PC-9 (cell line): ENCODE measurements at places on chromosomes 16 and 17. TPM values are rescaled to one million over a fixed set of nuclear protein-coding genes. Genes with fewer than 3 reads are reported as not detected.
A peak's percentile ranks its signal among the peaks of the same experiment; 100 is the strongest.

- H3K27me3 ChIP-seq, result peaks cover 100% of the 10 kb centered on the region
- H3K27ac ChIP-seq, result no peak overlapping the region
- no peaks in the 10 kb centered on the region for H3K4me1 ChIP-seq
- no peak for DNase-seq
- H3K36me3 ChIP-seq, result no peaks in the 10 kb centered on the region
Observed at GRCh38 chr16:87534030-87534653, 41.3 kb upstream of the ZCCHC14 start.

DNA sequence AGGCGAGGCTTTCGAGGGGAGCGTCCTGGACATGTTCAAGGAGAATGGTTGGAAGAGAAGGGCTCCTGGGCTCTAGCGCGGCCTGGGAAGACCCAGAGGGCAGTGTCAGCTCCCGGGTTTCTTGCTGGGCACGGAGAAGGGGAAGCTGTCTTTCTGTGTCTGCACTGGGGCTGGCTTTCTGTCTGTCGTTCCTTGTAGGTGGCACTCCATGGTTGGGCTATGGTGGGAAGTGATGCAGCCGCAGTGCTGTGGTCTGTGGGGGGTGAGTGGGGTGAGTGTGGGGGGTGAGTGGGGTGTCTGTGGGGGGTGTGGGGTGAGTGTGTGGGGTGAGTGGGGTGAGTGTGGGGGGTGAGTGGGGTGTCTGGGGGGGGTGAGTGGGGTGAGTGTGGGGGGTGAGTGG lies 13.7 kb downstream of the RNF213 start:
- no peaks in the 10 kb centered on the region for H3K36me3 ChIP-seq
- H3K4me1 ChIP-seq, result no peaks in the 10 kb centered on the region
- no peak for DNase-seq
- H3K27ac ChIP-seq, result no peak overlapping the region

- H3K4me1 ChIP-seq, result peaks cover 24% of the 10 kb centered on the region
- peak overlapping the region; percentile 82; the same call in 1 of the 2 replicates for H3K4me3 ChIP-seq
- no peaks in the 10 kb centered on the region for H3K36me3 ChIP-seq
- H3K27me3 ChIP-seq, result no peaks in the 10 kb centered on the region
Observed at GRCh38 chr17:7838090-7839075, 4.4 kb downstream of the KDM6B start.

GRCh38 chr16:85238233-85238647 lies 126.0 kb upstream of the CIBAR2 start:
- H3K4me1 ChIP-seq, result no peaks in the 10 kb centered on the region
- no peak overlapping the region for H3K27ac ChIP-seq
- DNase-seq, result no peak
- H3K4me3 ChIP-seq, result no peak overlapping the region
- no peaks in the 10 kb centered on the region for H3K27me3 ChIP-seq
- no peaks in the 10 kb centered on the region for H3K36me3 ChIP-seq

GRCh38 chr16:68948230-68948910 lies 105.0 kb downstream of the TANGO6 start:
- H3K36me3 ChIP-seq, result peaks cover 9% of the 10 kb centered on the region; the same call in 1 of the 2 replicates
- no peak overlapping the region for H3K4me3 ChIP-seq
- H3K4me1 ChIP-seq, result peaks cover 26% of the 10 kb centered on the region
- no peak for DNase-seq
- H3K27me3 ChIP-seq, result no peaks in the 10 kb centered on the region

DNA sequence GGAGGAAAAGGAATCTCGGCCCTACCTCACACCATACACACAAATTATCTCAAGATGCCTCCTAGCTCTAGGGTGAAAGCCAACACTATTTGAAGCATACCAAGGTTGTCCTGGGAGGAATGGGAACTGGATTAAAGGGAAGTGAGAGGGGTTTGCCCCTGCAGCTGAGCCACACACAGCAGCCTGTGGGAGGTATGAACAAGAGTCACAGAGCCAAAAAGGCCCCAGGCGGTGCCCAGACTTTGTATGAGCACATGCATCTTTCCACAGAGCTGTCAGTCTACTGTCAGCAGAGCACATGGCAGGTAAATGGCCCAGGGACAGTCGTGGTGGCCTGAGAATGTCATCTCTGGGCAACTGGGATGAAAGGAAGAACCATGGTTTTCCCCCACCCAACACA lies 31.0 kb upstream of the RCVRN start:
- H3K4me1 ChIP-seq, result no peaks in the 10 kb centered on the region

DNA sequence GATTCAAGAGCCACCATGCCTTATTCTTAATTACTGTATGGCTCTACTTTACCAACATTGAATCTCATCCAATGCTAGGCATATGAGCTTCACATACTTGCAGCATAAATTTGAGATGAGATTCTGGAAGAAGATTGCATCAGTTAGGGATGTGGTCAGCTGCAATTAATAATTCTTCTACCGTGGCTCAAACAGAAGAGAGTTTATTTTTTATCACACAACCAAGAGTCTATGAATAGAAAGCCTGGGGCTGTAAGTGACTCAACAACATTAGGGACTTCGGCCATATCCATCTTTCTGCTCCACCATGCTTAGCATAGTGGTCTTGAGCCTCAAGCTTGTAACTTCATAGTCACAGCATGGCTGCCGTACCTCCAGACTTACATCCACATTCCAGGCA lies 179.4 kb upstream of the IRX6 start:
- no peaks in the 10 kb centered on the region for H3K27me3 ChIP-seq
- no peak overlapping the region for H3K4me3 ChIP-seq
- no peak overlapping the region for H3K27ac ChIP-seq
- no peak for DNase-seq
- H3K4me1 ChIP-seq, result no peaks in the 10 kb centered on the region

- no peak overlapping the region for H3K4me3 ChIP-seq
- H3K27me3 ChIP-seq, result no peaks in the 10 kb centered on the region
- no peak overlapping the region for H3K27ac ChIP-seq
- no peaks in the 10 kb centered on the region for H3K36me3 ChIP-seq
Observed at GRCh38 chr16:4325253-4325758, 9.4 kb downstream of the GLIS2 start.

GRCh38 chr17:72135546-72136325 lies 14.9 kb downstream of the SOX9 start:
- no peak for DNase-seq
- no peaks in the 10 kb centered on the region for H3K36me3 ChIP-seq
- no peaks in the 10 kb centered on the region for H3K27me3 ChIP-seq
- H3K4me1 ChIP-seq, result peaks cover 47% of the 10 kb centered on the region
- no peak overlapping the region for H3K27ac ChIP-seq
- no peak overlapping the region for H3K4me3 ChIP-seq

- H3K36me3 ChIP-seq, result no peaks in the 10 kb centered on the region
- H3K27ac ChIP-seq, result no peak overlapping the region
- H3K4me1 ChIP-seq, result peaks cover 45% of the 10 kb centered on the region
Observed at GRCh38 chr16:50268352-50268751, 2.0 kb downstream of the ADCY7 start.

GRCh38 chr16:88005181-88005581 lies 53.9 kb downstream of the BANP start:
- H3K4me1 ChIP-seq, result no peaks in the 10 kb centered on the region
- no peaks in the 10 kb centered on the region for H3K36me3 ChIP-seq
- no peak for DNase-seq
- H3K27ac ChIP-seq, result no peak overlapping the region
- H3K4me3 ChIP-seq, result no peak overlapping the region

DNA sequence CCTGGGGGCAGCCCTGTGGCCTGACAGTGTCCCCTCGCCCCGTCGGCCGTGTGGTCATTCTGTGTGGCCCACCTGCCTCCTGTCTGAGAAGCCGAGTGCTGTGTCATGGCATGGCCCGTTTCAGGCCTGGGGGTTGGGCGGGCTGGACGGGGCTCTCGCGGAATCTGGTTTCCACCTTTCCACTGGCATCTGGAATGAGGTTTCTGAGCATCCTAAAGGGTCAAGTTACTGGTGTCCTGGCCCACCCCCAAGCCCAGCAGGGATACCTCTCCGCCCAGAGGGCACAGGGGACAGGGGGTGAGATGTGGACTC lies 7.8 kb downstream of the DBNDD1 start:
- H3K36me3 ChIP-seq, result no peaks in the 10 kb centered on the region
- no peak overlapping the region for H3K27ac ChIP-seq
- H3K4me1 ChIP-seq, result no peaks in the 10 kb centered on the region
- no peak overlapping the region for H3K4me3 ChIP-seq

- no peak overlapping the region for H3K27ac ChIP-seq
- H3K36me3 ChIP-seq, result no peaks in the 10 kb centered on the region
- H3K27me3 ChIP-seq, result no peaks in the 10 kb centered on the region
Observed at GRCh38 chr17:82662711-82663261, 14.5 kb upstream of the WDR45B start.

The NRN1L gene
- 1.3 TPM in 1 of 2 replicates, not detected in the other for total RNA-seq

DNA sequence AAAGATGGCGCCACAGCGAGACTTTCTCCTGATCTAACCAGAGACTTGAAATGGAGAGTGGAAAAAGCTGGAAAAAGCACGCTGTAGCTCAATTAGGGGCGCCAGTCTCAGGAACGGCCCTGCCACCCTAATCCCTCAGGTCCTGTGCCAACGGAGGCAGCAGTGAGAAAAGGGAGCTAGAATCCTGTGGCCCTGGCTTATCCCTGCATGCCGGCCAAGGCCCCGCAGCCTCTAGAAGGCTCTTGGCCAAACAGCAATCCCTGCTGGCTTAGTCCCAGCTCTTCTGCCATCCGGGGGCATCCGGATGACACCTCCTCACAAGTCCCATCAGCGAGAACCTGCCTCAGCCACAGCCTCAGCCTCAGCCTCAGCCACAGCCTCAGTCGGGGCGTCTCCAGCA lies 69.8 kb downstream of the MRM3 start:
- H3K4me3 ChIP-seq, result no peak overlapping the region
- no peaks in the 10 kb centered on the region for H3K27me3 ChIP-seq
- H3K4me1 ChIP-seq, result no peaks in the 10 kb centered on the region
- DNase-seq, result no peak
- no peaks in the 10 kb centered on the region for H3K36me3 ChIP-seq
- no peak overlapping the region for H3K27ac ChIP-seq

DNA sequence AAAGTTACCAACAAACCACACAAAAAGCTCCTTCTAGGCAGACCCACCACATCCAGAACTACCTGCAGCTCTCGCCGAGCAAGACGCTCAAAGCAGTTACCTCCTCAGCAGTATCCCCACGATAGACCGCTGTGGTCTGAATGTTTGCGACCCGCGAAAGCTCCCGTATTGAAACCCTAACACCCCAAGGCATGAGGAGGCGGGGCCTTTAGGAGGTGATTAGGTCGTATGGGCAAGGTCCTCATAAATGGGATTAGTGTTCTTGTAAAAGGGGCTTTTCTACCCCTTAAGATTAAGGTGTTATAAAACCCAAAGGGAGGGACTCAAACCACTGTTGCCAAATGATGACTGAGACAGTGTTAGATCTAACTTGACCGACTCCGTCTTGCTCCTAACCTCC lies 19.0 kb upstream of the RPH3AL start:
- no peak for DNase-seq
- H3K27me3 ChIP-seq, result no peaks in the 10 kb centered on the region
- H3K4me1 ChIP-seq, result no peaks in the 10 kb centered on the region
- H3K36me3 ChIP-seq, result no peaks in the 10 kb centered on the region
- no peak overlapping the region for H3K27ac ChIP-seq

DNA sequence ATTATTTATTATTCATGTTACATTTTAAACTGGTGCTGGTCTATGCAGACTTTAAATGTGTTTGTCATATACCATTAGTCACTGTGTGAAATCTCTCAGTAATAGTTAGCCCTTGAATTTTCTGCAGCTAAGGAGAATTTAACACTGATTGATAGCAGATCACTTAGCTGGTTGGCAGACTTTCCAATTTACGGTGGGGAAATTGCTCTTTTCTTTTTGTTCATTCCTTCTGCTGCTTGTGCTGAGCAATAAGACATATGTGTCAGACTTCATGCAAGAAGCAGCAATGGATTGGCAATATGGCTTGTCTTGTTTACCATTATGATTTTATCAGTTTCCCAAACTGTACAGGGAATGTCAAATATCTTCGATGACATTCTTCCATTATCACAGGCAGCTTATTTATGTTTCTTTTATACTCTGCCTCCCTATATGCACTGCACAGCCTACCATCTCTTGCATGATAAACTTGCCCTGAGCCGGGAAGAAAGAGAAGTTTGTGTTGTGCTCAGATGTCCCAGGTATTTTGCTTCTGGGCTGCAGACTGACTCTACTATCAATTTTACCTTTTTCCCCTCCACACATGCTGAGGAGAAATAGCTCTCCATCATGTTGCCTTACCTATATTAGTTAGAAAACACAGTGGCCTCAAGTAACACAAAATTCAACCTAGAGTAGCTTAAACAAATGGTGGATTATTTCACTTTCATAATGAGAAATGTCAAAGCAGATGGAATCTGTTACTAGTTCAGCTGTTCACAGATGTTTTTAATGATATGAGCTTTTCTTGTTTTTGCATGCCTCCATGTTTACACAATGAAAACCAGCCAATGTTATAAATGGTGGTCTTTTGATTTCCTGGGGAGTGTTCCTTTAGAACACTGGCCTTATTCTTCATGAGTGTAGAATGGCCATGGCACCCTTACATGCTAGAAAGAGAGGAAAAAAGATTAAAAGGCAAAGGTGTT lies 968.1 kb upstream of the GOT2 start:
- no peaks in the 10 kb centered on the region for H3K27me3 ChIP-seq
- H3K27ac ChIP-seq, result no peak overlapping the region

GRCh38 chr16:19140396-19140795 lies 26.6 kb downstream of the ITPRIPL2 start:
- no peak overlapping the region for H3K27ac ChIP-seq
- no peak for DNase-seq
- H3K36me3 ChIP-seq, result no peaks in the 10 kb centered on the region
- H3K27me3 ChIP-seq, result no peaks in the 10 kb centered on the region

- DNase-seq, result no peak
- H3K36me3 ChIP-seq, result no peaks in the 10 kb centered on the region
- H3K27me3 ChIP-seq, result no peaks in the 10 kb centered on the region
- H3K4me1 ChIP-seq, result no peaks in the 10 kb centered on the region
Observed at GRCh38 chr16:59684911-59685310, 950.8 kb upstream of the GOT2 start.

- H3K4me3 ChIP-seq, result no peak overlapping the region
- DNase-seq, result no peak
- H3K27ac ChIP-seq, result no peak overlapping the region
- H3K36me3 ChIP-seq, result peaks cover 8% of the 10 kb centered on the region
- H3K27me3 ChIP-seq, result no peaks in the 10 kb centered on the region
Observed at GRCh38 chr17:44935116-44935515, 12.5 kb downstream of the KIF18B start.

- peaks cover 10% of the 10 kb centered on the region; the same call in 1 of the 2 replicates for H3K4me1 ChIP-seq
- H3K27ac ChIP-seq, result no peak overlapping the region
- H3K4me3 ChIP-seq, result no peak overlapping the region
- no peaks in the 10 kb centered on the region for H3K27me3 ChIP-seq
- H3K36me3 ChIP-seq, result no peaks in the 10 kb centered on the region
Observed at GRCh38 chr16:54673313-54673712, 257.4 kb upstream of the IRX5 start.
